AG09319 (cell line): ENCODE measurements at places on chromosomes 13 and 19.

DNA sequence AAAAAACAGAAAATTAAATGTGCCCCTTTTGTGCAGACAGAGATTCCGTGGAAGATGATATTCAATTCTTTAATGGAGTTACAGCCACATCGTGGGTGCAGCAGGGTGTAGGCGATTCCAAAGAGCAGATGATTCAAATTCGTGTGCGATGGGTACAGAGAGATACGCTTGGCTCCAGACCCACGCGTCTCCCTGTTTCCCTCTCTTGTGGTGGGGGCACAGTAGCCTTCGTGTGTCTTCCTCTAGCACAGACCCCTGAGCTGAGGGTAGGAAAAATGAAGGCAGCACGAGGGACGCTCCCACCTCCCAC lies 4.8 kb downstream of the TSPAN16 start:
- DNase-seq: no peak

- no peak for DNase-seq
Observed at GRCh38 chr19:30444686-30445232, 72.6 kb downstream of the ZNF536 start.

DNA sequence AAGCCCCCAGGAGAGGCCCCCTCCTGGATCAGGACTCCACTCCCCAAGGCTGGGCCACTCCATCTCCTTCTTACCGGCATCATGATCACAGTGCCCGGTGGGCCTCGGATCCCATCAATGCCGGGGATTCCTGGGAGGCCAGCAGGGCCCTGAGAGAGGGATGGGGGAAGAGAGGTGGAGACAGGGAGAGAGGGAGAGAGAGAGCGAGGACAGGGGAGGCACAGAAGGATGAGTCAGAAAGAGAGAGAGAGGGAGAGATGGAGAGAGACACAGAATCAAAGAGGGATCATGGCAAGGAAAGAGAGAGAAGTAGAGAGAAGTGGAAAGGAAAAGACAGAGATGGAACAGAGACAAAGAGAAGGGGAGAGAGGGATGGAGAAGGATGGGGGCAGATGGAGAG lies 13.8 kb downstream of the COL5A3 start:
- DNase-seq: no peak

- DNase-seq: no peak
Observed at GRCh38 chr19:32349724-32350470, 4.5 kb downstream of the ZNF507 start.

DNA sequence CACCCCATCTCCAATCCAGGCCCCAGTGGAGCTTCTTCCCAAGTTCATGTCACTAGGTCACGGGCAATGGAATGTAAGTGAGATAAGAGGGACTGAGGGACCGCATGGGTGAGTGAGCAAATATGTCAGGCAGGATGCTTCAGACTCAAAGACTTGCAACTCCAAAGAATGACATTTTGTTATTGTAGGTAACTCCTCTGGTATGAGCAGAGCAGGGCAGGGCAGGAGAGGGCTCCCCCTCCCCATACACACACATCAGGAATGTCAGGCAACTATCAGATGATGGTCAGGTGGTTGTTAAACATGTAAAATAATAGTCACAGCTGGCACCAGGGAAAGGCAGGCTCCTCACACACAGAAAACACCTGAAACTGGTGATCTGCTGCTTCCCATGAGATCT lies 10.6 kb downstream of the ERVV-2 start:
- no peak for DNase-seq

- no peak for DNase-seq
Observed at GRCh38 chr13:39259371-39260140, 221.3 kb downstream of the NHLRC3 start.

GRCh38 chr13:49936968-49937273 lies 781 bp upstream of the SPRYD7 start:
- no peak for DNase-seq

DNA sequence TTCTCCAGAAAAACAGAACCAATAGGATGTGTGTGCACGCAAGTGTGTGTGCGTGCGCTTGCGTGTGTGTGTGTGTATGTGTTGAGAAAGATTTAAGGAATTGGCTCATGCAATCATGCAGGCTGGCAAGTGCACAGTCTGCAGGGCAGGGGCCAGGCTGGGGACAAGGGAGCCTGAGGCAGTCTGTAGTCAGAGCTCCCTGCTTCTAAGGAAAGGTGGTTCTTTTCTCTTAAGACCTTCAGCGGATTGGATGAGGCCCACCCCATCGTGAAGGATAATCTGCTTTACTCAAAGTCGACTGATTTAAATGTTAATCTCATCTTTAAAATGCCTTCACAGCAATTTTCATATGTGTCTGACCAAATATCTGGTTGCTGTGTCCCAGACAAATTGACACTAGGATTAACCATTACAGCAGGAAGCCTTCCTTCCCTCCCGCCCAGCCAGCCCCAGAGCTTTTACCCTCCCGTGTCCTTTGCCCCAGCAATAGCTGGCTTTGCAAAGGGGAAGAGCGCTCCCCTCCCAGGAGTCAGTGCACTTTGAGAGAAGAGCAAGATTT lies 15.0 kb upstream of the NAXD start:
- DNase-seq: no peak

DNA sequence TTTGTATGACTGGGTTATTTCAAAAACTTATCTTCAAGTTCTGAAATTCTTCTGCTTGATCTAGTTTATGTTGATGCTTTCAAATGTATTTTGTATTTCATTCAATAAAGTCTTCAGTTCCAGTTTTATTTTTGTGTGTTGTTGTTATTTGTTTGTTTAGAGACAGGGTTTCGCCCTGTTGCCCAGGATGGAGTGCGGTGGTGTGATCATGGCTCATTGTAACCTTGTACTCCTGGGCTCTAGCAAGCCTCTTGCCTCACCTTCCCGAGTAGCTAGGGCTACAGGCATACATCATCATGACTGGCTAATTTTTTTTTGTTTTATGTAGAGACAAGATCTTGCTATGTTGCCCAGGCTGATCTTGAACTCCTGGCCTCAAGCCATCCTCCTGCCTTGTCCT lies 40.3 kb upstream of the ARHGEF7 start:
- no peak for DNase-seq

GRCh38 chr13:76879203-76879882 lies 6.9 kb downstream of the KCTD12 start:
- DNase-seq: no peak

DNA sequence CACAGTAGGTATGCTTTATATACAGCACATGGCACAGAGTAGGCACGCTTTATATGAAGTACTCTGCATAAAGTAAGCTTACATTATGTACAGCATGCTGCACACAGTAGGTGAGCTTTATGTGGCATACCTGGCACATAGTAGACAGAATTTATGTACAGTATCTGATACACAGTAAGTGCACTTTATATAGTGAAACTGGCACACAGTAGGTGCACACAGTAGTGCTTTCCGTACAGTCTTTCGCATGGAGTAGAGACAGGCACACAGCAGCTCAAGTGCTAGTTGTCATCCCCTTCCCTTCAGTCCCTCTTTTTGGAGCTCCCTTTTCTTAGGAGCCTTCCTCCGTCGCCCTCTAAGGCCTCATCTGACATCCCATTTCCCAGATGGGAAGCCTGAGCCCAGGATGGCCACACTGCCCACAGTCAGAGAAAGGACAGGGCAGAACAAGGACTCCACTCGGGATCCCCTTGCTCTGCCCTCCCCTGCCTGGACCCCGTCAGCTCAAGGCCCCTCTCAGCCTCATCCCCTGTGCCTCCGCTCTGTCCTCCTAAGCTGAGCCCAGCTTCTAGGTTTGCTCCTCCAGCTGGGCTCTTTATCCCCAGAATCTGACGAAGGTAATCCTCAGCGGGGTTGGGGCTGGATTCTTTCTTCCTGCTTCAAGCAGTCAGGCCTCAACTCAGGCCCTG lies 852 bp upstream of the CYP4F12 start:
- no peak for DNase-seq

DNA sequence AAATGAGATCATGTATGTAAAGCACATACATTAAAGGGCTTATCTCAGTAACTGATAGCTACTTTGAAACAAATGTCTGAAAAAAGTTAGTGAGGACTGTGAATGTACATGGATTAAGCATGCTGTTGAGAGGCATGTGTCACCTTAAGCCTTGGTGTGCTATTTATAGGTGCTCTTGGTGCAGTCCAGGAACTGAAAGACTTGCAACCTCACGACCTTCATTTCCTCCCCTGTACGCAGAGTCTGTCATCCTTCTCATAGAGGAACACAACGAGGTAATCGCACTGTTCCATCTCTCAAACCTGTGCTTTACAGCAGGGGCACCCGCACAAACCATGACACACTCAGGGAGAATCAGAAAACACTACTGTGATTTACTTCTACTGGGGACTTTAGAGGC lies 65.6 kb downstream of the UFM1 start:
- DNase-seq: no peak
